Substantia nigra (tissue), 51 donors: ENCODE measurements at places on chromosomes 1 and 21.

DNA sequence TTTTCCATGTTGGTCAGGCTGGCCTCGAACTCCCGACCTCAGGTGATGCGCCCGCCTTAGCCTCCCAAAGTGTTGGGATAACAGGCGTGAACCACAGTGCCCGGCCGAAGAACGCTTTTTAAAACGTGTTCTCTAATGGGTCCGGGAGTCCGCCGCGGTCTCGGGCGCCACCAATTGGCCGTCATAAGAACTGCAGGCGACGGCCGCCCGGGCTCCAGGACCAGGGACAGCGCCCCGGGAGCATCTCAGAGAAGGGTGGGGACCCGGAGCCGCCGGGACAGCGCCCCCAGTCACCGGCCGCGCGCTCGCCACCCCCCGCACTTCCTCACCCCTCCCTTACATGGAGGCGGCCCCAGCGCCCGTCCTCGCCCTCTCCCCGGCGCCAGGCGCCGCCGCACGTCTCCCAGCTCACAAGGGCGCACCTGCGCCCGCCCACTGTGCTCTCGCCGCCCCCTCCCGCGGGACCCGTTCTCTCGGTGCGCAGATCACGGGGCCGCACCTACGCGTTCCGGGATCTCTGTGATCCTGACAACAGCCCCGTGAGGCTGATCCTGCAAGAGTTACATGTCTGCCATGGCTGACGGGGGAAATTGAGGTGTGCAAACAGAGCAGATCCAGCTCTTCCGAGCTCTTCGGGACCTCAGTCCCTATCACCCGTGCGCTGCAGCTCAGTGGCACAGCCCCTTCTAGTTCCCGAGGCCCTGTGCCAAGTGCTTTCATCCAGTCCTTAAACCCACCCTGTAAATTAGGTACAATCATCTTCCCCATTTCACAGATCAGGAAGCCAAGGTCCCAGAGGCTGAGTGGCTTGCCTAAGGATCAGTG is 9.8 kb downstream of the RAP1GAP start:
- peak; percentile 61 for DNase-seq

GRCh38 chr1:201707027-201707426 is 121.9 kb upstream of the IPO9 start:
- no peak for DNase-seq

DNA sequence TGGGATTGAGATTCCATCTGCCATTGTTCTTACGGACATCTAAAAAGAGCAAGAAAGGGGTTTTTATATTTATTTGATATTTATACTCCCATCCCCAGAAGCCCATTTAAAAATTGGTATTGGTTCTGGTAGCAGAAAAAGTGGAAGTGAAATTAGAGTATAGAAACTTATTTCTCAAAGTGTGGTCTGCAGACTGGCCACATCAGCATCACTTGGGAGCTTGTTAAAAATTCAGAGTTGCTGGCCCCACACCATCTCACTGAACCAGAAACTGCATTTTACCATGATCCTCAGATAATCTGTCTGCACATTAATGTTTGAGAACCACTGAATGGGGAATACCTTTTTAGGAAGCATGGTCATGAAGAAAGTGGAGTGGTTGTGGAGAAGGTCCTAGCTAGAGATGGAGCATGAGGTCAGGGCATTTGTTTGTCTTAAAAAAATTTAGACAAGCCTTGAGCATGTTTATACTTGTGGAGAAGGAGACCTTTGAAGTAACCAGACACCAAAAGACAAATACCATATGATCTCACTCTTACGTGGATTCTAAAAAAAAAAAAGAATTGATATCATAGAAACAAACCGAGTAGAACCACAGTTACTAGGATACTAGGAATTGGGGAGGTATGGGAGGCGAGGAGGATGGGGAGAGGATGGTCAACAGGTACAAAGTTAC is 116.3 kb downstream of the ST6GALNAC3 start:
- no peak for DNase-seq

- no peak for DNase-seq
These were observed 34.6 kb downstream of the GADD45A start for GRCh38 chr1:67719329-67720196.

- DNase-seq: no peak
These were observed 356.6 kb downstream of the SETD4 start for GRCh38 chr21:35703704-35704103.

DNA sequence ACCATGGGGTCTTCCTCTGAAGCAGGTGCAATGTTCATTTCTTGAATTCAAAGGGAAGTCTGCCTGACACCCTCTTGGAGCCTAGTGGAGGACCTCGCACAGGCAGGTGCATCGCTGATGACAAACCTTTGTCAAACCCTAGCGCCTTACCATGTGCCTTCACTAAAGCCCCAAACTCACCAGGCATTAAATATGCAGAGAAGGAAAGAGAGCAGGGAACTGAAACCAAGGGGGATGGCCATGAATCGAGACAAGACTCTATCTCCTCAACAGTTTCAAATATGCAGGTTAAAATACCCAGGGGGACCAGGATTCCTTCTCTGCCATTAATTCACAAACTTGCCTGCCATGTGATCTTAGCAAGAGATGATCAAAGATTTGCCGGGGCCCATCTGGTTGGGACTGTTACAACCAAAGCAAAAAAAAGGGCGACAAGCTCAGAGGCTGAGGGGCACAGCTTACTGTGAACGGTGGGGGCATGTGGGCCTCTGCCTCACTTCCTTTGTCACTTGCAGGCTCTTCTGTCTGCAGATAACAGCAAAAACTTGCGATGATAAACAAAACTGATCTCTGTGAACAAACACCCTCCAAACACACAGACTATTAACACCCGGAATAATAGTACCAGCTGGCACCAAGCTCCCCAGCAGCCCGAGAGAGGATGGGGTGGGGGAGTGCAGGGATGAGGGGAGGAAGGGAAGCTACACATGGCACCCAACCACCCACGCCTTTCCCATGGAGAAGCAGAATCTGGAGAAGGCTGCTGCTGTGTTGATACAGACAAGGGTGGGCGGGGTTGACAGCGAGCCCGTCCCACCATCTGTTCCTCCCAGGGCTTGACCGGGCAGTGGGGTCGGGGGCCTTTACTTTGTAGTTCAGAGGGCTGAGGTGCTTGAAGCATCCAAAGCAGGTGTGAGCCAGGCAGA is 33.9 kb downstream of the TMEM63A start:
- DNase-seq: peak; percentile 32

DNA sequence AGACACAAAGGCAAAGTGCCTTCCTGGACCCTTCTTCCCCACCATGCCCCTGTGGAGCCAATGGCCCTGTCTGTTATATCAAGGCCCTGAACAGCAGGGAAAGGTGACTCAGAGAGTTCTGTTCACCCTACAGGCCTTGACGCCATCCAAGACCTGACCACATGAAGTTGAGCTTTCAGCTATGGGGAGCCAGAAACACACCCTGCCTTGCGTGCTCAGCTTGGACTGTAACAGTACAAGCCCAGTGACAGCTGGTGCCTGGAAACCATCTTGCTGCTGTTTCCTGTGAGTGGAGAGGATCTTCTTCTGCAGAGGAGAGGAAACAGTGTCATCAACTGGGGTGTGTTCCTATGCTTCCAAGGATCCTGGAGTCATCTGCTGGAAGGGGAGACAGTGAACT is 165.0 kb upstream of the IRF2BP2 start:
- no peak for DNase-seq

- DNase-seq: no peak
These were observed 21.3 kb upstream of the GNPAT start for GRCh38 chr1:231219422-231220401.

DNA sequence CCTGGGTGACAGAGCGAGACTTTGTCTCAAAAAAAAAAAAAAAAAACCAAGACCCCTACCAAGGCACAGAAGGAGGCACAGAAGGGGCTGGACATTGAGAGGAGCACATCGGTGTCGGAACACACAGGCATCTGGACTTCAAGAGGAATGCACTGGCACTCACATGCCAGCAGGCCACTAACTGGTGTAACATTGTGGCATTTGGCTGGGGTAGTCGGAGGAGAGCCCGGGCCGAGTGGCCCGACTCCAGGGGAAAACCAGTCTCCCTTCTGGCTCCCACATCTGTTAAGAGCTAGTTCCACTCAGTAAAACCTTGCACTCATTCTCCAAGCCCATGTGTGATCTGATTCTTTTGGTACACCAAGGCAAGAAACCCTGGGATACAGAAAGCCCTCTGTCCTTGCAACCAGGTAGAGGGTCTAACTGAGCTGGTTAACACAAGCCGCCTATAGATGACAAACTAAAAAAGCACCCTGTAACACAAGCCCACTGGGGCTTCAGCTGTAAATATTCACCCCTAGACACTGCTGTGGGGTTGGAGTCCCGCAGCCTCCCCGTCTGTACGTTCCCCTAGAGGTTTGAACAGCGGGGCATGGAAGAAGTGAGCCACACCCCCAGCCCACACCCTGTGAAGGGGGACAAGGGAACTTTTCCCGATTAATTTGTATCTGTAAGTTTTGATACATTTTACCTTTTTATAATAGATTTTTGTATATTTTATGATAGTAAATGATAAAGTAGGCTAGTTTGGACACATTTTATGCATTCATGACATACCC is 17.2 kb upstream of the AKIRIN1 start:
- DNase-seq: no peak

- peak; percentile 40 for DNase-seq
These were observed 85.0 kb downstream of the NKAIN1 start for GRCh38 chr1:31154632-31155215.

GRCh38 chr1:180057883-180058396 is 96.7 kb upstream of the QSOX1 start:
- no peak for DNase-seq

DNA sequence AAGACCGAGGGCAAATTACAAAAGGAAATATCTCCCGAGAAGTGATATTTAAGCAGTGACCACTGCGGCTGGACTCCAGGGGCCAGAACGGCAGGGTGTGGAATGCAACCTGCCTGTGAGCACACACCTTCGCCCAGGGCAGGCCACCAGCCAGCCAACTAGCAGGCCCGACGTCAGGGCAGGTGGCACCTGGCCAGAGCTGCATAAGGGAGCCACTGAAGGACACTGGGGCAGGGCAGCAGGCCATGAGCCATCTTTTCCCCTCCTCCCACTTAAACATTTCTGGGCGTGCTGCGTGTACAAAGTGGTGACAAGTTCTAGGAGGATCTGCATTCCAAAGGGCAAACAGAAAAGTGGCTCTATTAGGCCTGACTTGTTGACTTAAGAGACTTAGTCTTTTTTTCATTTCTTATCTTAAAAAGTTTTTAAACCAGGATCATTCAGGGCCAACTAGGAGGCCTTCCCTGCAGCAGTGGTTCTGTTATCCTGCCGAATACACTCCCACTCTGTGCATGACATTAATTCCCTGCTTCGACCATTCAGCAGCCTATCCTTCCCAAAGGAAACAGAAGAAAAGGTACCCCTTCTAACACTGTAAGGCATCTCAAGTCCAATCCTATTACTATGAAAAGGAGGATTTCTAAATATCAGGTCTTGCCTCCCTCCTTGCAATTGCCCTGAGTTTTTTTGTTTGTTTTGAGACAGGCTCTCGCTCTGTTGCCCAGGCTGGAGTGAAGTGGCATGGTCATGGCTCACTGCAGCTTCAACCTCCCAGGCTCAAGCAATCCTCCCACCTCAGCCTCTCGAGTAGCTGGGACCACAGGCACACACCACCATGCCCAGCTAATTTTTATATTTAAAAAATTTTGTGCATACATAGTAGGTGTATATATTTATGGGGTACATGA is 96.3 kb downstream of the BCAR3 start:
- peak; percentile 26 for DNase-seq

- no peak for DNase-seq
These were observed 25.5 kb downstream of the GBP2 start for GRCh38 chr1:89100412-89100811.

GRCh38 chr1:35448344-35448801 is 108.8 kb downstream of the KIAA0319L start:
- no peak for DNase-seq

DNA sequence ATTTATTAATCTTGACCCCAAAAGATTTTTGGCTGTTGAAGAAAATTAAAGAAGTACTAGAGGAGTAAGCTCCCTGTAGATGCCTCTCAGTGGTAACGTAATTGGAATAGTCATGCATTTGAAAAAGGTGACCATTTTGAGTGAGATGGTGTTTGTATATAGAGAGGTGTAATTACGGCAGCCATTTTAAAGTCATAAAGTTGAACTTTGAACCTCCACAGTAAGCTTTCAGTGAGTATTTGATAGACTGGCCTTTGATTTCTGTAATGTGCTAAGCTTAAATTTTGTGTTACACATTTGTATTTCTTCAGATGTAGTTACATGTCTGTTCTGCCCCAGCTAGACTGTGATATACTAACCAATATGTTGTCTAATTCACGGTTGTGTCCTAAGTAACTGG is 21.5 kb upstream of the TMCO2 start:
- no peak for DNase-seq

DNA sequence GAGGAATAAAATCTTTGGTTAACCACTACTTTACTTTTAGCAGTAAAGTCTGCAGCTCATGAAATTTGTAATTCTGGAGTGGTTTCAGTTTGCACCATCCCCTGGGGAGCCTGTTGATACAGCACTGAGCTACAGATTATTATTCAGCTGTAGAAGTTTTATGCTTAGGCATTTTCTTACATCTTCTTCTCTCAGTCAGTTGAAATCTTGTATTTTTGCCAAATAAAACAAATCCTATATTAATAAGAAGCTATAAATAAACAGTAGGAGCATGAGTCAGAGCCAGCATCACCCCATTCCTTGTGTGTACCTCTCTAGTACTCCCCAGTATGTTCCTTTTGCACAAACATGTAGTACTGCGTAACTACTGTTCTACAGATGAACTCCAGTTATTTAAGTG is 118.9 kb downstream of the ATF6 start:
- DNase-seq: no peak

- no peak for DNase-seq
These were observed 349.9 kb downstream of the PTPRU start for GRCh38 chr1:29586215-29586614.

DNA sequence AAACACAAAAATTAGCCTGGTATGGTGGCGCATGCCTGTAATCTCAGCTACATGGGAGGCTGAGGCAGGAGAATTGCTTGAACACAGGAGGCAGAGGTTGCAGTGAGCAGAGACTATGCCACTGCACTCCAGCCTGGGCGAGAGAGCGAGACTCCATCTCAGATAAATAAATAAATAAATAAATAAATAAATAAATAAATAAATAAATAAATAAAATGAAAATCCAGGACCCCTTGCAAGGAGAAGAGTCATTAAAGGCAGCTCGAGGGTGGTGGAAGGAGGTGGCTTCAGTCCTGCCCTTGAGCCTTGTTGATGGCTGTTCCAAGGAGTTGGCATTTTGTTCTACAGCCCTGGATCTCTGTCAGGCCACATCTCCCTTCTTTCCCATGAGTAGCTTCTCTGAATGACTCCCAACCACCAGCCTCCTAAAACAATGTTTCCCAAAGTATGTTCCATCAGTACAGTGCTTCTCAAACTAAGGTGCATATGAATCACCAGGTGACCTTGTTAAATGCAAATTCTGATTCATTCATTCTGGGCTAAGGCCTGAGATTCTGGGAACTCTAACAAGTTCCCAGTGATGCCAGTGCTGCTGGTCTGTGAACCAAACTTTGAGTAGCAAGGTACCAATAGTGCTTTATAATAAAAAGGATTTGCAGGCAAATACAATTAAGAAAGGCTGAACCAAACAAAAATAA is 99.0 kb downstream of the KCNN3 start:
- DNase-seq: no peak

- DNase-seq: no peak
These were observed 17.2 kb upstream of the NFASC start for GRCh38 chr1:204853436-204853835.

GRCh38 chr1:102191723-102192122 is 195.0 kb upstream of the OLFM3 start:
- DNase-seq: no peak

- DNase-seq: no peak
These were observed 89.7 kb upstream of the HMCN1 start for GRCh38 chr1:185644531-185644930.
